ENCODE measurements at places on chromosomes 13 and 19. TPM values are rescaled to one million over a fixed set of nuclear protein-coding genes. Genes with fewer than 3 reads are reported as not detected.

- DNase-seq = no peak
Measured at GRCh38 chr13:41500511-41500910, 43.2 kb downstream of the RGCC start.

GRCh38 chr13:89393758-89394304 is 1722.7 kb downstream of the SLITRK5 start:
- DNase-seq = no peak

- peak; percentile 38 for DNase-seq
Measured at GRCh38 chr13:50340551-50341287, 325.5 kb downstream of the KCNRG start.

DNA sequence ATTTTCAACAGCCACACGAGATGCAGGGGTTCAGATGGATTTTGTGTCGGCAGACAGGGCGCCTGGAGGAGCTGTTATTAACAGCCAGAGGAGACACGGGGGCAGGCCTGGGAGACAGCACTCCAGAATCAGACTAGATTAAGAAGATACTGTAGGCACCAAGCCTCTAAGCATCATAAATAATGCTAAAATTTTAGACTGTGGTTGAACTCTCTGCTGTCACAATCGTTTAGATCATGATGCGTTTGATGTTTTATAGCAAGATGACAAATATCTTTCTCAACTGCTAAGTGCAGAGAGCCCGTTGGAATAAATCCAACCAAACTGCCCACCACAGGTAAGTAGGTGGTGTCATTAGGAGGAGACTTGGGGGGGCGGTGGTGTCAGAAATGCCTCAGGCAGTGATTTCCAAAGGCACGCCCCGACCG is 63.9 kb downstream of the CEBPG start:
- DNase-seq = no peak

IZUMO2 gene
- not detected for total RNA-seq

CBARP gene
- total RNA-seq = 1.2 TPM

- no peak for DNase-seq
Measured at GRCh38 chr19:22030680-22031079, 19.9 kb upstream of the ZNF208 start.

FXYD3 gene
- 3.1 TPM for total RNA-seq

- no peak for DNase-seq
Measured at GRCh38 chr13:64338671-64339070, 2891.5 kb downstream of the PCDH9 start.

GRCh38 chr19:45539459-45539858 is 32.2 kb downstream of the VASP start:
- DNase-seq = no peak

- DNase-seq = no peak
Measured at GRCh38 chr19:48487544-48487943, 18.4 kb downstream of the CYTH2 start.

CACNG7 gene
- not detected for total RNA-seq

DNA sequence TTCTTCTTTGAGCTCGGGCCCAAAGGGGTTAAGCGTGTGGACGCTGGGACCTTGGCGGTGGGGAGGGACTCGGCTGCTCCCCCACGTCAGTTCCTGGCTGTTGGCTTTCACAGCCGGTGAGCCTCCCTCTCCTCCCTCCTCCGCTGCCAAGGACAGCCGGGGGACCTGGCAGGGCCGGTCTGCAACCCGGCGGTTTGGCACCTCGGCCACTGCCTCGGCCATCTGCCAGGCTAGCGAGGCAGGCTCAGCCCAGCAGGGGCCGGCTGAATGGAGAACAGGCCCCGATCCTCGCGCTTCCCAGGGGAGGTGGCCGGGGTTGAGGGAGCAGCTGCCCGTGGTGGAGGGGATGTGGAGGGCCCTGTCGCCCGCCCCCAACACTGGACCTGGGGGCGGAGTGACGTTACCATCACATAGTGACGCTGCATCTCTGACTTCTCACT is 5.0 kb downstream of the TLE5 start:
- peak; percentile 94 for DNase-seq

ZNF723 gene
- total RNA-seq = not detected

GRCh38 chr13:110342474-110342873 is 35.4 kb downstream of the COL4A2 start:
- no peak for DNase-seq

DNA sequence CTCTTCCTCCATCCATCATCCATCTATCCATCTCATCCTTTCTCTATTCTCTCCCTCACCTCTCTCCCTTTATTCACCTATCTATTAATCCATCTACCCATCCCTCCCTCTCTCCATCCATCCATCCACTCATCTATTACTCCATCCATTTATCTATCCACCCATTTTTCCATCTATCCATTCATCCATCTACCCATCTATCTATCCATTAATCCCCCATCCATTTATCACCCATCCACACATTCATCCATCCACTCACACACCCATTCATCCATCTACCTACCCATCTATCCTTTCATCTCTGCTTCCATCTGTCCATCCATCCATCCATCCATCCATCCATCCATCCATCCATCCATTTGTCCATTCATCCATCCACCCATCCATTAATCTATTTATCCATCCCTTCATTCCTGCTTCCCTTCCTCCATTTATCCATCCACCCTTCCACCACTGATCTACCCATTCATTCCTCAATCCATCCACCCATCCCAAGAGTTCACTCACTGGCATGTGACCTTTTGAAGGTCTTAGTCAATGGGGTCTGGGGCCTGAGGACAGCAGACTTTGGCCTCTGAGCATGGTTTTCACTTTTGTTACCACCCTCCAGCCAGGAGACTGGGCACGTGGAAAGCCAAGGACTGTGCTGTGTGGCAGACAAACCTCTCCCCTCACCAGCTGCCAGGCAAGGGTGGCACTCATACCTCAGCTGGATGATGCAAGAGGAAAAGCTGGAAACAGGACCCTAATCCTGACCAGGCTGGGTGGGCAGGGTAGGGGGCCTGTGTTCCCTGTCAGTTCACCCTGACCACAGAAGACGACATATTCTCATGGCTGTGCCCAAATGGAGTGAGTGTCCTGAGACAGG is 126.7 kb downstream of the URI1 start:
- DNase-seq = no peak

- peak; percentile 97 for DNase-seq
Measured at GRCh38 chr19:12793290-12794195, 2.3 kb downstream of the JUNB start.

SULT2B1 gene
- 0.35 TPM for total RNA-seq

DNA sequence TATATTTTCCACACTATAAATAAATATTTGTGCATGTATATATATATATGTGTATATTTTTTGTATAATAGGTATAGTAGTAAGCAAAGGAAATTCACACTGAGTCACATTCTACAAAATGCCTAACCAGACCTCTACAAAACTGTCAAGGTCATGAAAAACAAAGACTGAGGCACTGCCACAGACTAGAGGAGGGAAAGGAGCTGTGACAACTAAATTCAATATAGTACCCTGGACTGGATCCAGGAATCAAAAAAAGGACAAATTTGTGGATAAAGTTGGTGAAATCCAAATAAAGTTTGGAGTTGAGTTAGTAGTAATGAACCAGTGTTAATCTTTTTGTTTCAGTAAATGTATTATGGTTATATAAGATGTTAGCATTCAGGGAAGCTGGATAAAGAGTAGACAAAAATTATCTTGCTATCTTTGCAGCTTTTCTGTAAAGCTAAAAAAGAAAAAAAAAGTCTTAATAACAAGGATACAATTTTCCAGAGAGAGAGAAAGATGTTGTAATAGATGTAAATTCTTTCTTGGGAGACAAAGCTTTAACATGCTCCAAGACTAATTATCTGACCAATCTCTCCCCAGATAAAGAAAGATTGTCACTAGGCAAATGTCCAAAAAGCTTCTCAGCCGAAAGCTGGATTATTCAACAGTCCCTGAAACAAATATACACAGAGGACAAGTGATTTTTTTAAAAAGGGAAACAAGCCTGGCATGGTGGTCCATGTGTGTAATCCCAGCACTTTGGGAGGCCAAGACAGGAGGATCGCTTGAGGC is 19.1 kb downstream of the SYDE1 start:
- DNase-seq = no peak

- no peak for DNase-seq
Measured at GRCh38 chr13:87677496-87678371, 6.6 kb downstream of the SLITRK5 start.

DNA sequence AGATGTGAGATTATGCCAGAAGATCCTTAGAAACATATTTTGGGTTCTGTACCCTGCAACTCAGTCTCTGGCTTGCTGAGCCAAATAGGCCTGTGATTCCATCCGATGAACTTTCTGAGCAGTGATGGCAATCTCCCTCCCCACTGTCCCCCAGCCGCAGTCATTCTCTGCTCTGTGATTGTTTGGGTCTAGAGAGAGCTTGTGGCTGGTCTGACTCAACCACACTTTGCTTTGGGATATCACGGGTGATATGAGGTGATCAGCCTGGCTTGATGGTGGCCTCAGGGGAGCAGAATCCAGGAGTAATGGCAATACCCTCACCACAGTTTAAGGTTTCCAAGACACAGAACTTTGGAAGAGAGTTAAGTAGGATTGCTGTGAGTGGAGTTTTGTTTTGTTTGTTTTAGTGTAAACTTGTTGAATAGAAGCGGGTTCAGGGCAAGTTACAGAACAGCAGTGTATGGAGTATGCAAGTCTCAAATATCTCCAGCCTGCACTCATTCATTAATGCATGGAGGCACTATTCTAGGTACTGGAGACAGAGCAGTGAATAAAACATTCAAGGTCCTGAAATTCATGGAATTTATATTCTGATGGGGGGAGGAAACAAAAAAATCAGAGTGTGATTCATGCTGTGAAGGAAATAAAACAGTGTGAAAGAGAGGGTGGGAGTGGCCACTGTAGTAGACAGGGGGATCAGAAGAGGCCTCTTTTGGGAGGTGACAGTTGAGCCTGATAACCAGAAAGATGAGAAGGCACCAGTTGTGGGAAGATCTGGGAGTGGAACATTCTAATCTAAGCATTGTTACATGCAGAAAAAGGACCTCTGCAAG is 5.3 kb downstream of the SAMD4B start:
- DNase-seq = no peak

SCN1B gene
- total RNA-seq = 45.7 TPM

- DNase-seq = no peak
Measured at GRCh38 chr19:55451965-55452748, 9.1 kb upstream of the SHISA7 start.

AMER2 gene
- total RNA-seq = not detected

DNA sequence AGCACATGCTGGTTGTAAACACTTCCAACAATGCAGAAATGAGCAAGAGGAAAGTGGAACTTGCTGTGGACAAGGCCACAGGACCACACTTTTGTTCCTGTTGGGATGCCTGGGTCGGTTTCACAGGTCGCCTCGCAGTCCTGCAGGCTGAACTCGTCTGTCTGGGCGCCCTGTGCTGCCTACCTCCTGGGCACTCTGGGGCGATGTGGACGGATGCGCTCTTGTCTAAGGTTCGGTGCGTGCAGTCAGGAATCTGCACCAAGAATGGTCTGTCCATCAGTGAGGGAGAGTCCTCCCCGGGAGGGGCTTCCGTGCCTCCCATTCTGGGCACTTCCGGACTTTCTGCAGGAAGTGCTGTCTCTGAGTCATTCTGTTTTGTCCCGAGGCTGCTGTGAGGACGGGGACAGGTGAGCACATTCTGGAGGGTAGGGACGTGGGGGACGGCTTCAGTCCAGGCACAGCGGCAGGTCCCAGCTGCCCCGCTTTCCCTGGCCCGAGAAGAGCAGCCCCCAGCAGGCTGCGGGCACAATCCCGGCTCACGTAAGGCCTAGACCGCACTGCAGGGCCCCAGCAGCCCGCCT is 24.1 kb upstream of the SLITRK1 start:
- no peak for DNase-seq

ZNF90 gene
- total RNA-seq = 0.59 TPM

- DNase-seq = no peak
Measured at GRCh38 chr13:99792079-99792921, 179.3 kb downstream of the ZIC5 start.

DNA sequence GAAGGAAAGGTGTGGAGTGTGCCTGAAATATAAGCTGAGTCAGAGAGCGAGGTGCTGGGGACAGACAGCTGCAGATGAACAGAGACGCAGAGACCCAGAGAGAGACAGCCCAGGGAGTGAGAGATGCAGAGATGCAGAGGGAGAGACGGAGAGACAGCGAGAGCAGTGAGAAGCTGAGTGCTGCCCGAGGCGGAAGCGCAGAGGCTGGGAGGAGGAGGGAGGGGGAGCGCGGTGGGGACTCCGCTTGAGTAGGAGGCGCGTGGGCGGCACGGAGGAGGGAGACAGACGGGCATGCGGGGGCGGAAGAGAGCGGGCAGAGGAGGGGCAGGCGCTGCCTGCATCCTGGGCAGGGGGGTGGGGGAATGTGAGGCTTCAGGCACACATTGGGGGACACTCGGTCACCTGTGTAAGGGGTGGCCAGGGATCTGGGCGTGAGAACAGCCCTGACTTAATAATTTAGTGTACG is 25.7 kb downstream of the SLC8A2 start:
- peak; percentile 44 for DNase-seq

ZNF296 gene
- 0.20 TPM for total RNA-seq

DNA sequence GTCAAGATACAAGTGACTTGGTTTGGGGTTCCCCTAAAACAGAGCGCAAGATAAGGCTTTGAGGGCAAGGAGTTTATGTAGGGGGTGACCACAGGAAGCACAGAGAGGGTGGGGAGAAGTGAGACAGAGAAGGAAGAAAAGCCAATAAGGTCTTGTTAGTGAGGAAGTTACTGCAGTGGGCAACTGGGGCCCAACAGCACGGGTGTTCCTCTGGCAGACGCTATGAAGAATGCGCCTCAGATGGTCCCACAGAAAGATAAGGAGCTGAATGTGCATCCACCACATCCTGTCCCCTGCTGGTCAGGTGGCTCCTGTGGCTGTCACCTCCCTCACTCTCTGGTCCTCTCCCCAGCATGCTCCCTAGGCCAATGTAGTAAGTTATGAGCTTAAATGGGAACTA is 333.5 kb downstream of the TSHZ3 start:
- DNase-seq = no peak

GRCh38 chr13:100543872-100544602 is 44.6 kb downstream of the GGACT start:
- no peak for DNase-seq

PRTN3 gene
- not detected for total RNA-seq

SRRM5 gene
- 0.20 TPM for total RNA-seq

DNA sequence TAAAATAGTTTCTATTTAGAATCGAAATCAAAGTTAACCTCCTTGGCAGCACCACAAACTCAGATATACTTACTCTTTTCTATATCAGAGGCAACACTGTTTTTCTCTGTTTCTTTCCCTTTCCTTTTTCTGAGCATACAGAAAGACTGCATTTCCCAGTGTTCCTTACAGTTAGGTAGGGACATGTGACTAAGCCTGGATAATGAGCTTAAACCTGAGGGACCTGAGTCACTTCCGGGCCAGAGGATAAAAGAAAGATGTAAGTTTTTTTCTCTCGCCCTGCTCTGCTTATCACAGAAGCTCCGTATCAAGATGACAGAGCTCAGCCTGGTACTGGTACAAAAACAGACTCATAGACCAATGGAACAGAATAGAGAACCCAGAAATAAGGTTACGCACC is 531.9 kb downstream of the KLF12 start:
- no peak for DNase-seq
